ENCODE measurements at places on chromosomes 12 and 14.
A peak's percentile ranks its signal among the peaks of the same experiment; 100 is the strongest.

DNA sequence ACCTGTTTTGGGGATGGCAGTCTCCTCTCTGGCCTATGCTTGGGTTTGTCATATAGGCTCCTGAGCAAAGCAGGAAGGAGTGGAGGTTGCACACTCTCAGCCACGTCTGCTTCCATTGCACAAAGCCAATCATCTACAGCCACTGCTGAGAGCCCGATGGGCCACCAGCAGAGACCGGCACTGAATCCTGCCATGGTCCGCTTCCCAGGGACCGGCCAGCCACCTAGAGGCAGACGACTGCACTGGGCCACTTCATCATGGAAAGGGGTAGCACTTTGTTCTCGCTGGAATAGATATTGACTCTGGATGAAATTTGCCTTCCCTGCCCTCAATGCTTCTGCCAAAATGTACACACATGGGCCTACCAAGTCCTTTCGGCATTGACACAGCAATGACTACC lies 22.3 kb downstream of the DLK1 start:
- DNase-seq, result no peak

- DNase-seq, result no peak
These were observed 23.0 kb downstream of the KLRK1 start for GRCh38 chr12:10366875-10367274.

DNA sequence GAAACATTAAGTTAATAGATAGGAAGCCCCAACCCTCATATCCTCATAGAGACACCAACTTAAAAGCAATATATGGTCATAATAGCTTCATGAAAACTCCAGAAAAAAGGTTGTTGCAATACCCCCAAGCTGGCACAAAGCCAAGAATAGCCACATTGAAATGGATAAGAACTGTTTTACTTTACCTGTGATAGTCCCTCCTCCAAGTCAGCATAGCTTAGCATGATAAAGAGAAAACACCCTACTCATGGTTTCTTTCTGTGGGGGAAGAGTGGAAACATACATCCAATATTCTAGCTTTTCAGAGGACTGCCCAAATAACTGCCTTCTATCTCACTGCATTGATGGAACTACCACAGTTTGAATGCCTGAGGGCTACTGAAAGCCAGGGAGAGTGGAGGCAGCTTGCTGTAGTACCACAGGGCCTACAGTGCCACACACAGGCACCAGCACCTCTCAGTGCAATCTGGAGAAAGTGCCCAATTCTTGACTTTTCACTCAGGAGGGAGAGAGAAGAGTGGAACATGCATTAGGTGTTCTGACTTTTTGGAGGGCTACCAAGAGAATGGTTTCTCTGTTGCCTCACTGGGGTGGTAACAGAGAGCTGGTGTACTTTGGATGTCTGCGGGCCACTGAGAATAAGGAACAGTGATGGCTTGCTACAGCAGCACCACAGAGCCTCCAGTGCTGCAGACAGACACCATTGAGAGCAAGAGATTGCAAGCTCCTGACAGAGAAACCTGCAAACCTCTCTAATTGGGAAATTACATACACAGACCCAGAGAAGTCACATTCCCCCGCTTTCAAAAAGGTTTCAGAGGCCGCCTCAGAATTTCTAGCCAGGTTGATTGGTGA lies 157.1 kb upstream of the GARIN2 start:
- DNase-seq, result no peak

GRCh38 chr14:69612014-69612782 lies 802 bp downstream of the SUSD6 start:
- DNase-seq, result peak; percentile 40

DNA sequence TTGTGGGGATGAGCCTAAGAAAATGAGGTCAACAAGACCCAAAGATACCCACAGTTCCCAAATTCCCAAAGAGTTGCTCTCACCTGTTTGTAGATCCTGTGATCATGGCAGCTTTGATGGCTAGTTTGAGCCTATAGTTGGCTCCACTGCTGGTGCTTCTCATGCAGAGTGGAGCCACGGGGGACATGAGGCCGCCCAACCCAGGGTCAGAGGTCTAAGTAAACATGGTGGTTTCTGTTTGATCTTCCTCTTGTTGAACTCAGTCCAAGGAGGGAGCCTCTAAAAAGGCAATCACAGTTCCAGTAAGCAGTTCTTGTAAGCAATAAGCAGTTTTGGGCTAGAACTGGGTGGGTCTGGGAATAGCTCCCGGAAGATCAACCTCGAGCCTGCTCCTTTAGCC lies 125.6 kb upstream of the DHRS4 start:
- DNase-seq, result no peak

- no peak for DNase-seq
These were observed 72.1 kb downstream of the VWF start for GRCh38 chr12:6052206-6052939.

- DNase-seq, result no peak
These were observed 94.6 kb downstream of the PAX9 start for GRCh38 chr14:36756226-36756625.

- no peak for DNase-seq
These were observed 65.2 kb downstream of the RFX4 start for GRCh38 chr12:106647793-106648514.

DNA sequence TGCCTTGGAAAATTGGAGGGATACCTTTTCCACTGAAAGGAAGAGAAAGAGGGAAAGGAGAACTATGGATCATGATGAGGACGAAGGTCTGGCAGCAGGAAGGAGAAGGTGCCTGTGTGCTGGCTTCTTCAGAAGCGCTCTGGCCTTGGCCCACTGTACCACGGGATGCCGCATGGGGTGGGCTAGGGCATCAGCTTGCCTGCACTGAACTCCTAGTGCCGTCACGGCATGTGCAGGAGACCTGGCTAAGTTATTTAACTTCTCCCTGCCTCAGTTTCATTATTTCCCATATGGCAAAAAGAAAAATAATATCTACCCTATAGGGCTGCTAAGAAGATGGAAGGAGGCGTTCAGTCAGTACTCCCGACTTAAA lies 28.1 kb downstream of the FBXO21 start:
- DNase-seq, result no peak

- peak; percentile 4 for DNase-seq
These were observed 1202.3 kb downstream of the BCL11B start for GRCh38 chr14:98069712-98070171.

GRCh38 chr14:62626416-62626815 lies 418.8 kb downstream of the KCNH5 start:
- no peak for DNase-seq

DNA sequence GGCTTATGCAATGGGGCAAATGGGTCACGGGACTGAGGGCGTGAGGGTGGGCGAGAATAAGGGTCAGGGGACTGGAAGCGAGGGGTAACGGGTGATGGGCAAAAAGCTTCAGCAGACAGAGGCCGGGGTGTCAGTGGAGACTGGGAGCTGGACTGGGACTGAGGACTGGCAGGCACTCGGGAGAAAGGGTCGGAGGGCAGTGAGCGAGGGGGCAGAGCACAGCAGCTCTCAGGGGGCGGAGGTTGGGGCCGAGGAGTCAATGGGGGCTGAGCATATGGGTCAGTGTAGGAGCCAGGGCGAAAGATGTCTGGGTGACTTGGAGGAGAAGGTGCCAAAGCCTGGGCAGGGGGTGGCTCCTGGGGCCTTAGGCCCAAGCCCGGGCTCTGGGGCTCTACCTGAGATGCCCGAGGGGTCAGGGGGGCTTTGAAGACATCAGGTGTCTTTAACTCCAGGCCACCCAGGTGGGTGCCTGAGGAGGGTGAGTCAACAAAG lies 20.2 kb downstream of the KMT2D start:
- DNase-seq, result no peak

DNA sequence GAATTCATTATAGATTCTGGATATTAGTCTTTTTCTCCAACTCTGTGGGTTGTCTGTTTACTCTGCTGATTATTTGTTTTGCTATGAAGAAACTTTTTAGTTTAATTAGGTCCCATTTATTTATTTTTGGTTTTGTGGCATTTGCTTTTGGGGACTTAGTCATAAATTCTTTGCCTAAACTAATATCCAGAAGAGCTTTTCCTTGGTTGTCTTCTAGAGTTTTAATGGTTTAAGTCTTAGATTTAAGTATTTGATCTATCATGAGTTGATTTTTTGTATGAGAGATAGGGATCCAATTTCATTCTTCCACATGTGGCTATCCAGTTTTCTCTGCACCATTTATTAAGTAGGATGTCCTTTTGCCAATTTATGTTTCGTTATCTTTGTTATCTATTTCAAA lies 683.4 kb upstream of the FBXO33 start:
- no peak for DNase-seq

- no peak for DNase-seq
These were observed 74.6 kb downstream of the CIT start for GRCh38 chr12:119802472-119802871.

DNA sequence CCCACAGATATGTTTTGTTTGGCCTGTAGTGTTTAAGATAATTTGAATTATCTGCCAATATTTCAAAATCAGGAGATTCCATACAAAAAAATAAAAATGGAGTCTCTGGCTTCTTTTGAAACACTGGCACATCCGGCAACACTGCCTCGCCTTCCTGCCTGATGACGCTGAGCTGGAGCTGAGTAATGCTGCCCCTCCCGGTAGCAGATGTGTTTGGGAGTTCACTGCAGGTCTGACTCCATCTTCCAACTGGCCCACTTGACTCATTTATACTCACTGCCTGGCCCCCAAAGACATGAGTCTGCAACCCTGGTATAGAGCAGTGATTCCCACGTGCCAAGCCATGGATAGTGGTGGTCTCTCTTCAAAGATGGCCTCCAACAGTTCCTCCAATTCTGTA lies 7.4 kb downstream of the CIT start:
- DNase-seq, result no peak

GRCh38 chr14:99441918-99442317 lies 38.7 kb downstream of the SETD3 start:
- no peak for DNase-seq

Data from HAP-1 (cell line).